ENCODE measurements at places on chromosomes 6 and 20.

- DNase-seq, result no peak
Measured at GRCh38 chr6:16999491-17000436, 102.1 kb upstream of the STMND1 start.

- peak; percentile 22 for DNase-seq
Measured at GRCh38 chr6:107132330-107132954, 17.1 kb upstream of the BEND3 start.

DNA sequence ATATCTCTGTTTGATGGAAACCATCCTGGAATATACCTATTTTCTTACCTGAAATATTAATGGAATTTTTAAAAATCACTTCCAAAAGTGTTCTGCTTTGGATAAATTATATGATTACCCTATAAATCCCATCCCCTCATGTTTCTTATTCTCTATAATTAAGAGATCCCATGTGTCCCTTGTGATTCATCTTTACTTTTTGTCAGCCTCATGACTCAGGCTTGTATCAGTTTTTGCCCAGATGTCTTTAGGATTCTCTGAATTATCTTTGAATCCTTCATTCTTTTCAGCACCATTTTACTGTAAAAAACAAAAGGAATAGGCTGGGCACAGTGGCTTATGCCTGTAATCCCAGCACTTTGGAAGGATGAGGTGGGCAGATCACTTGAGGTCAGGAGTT is 804.5 kb upstream of the CITED2 start:
- no peak for DNase-seq

DNA sequence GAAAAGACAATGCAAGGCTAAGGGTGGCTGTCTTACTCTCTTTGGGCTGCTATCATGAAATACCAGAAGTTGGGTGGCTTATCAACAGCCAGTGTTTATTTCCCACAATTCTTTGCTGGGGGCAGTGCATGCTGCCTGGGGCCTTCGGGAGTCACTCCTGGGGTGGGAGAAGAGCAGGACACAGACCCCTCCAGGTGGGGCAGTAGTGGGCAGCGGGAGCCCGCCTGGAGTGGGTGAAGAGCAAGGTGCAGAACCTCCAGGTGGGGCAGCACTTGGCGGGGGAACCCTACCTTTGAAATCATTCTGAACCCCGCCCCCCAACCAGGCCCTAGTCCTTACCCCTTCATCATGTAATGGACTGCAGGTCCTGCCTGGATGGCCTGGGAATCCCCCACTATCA is 69.6 kb upstream of the THBS2 start:
- no peak for DNase-seq

DNA sequence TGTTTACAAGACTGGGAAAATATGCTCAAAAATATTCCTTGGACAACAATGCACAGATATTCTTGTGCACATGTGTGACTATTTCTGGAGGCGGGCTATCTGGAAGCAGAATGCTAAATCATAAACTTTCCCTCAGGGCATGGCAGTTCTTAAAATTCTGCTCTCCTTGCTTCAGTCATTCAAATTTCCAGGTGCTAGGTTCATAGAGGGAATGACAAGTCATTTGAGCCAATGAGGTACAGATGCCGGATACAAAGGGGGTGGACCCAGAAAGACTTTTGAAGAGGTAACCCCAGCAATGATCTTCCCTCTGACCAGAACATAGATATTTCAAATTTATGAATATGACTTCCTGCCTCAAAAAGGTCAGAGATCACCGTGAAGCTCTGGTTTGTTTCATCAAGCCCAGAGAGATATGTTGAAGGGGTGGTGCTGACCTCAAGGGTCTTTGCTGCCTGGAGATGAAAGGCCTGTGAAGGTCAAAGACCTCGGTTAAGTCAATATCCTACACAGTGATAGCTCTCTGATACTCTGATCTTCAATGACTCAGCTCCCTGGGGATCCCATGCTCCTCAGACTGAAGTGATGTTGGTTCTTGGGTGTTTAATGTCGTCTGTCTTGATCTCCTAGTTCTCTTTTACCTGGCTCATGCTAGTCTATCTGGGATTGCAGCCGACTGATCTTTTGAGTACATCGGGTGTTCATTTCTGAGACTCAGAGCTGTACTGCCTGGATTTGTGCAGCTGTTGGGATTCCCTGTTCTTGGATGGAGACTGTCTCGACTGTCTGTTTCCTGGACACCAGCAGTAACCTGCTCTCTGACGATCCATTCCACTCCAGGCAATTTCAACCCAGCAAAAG is 47.5 kb upstream of the TSHZ2 start:
- DNase-seq, result no peak

GRCh38 chr6:4922488-4923037 is 81.3 kb downstream of the RPP40 start:
- no peak for DNase-seq

DNA sequence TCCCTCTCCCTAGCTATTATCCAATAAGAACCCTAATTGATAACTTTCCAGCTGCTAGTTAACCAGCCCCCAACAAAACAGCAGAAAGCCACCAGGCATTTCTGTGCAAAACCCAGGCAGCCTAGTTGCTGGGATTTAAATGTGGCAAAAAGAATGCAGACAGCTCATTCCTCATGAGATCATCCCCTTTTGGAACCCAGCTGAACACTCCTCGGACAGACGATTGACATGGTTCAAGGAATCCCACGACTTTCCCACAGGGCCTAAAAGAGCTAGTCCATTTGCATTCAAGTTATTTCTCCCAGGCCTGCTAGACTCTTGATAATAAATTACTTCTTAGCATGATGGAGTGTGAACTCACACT is 24.0 kb downstream of the JAG1 start:
- DNase-seq, result no peak

- no peak for DNase-seq
Measured at GRCh38 chr6:56484669-56485068, 158.0 kb downstream of the DST start.

GRCh38 chr6:31717499-31718222 is 2.5 kb downstream of the LY6G6D start:
- peak; percentile 17 for DNase-seq

DNA sequence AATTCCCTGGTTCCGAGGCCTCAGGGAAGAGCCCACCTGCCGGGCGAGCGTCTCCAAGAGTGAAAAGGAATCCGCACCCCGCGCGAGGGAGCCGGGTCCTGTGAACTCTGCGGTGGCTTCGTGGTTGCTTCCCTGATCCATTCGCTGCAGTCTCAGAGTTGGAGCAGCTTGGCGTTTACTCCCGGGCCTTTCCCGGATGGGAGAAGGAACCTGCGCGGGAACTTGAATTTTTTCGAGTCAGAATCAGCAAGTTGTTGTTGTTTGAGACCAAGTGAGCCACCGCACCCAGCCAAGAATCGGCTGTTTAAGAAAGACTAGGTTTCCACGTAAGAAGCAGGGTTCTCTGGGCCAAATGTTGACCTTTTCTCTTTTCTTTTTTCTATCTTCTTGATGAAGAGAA is 12.9 kb downstream of the PRSS16 start:
- no peak for DNase-seq

DNA sequence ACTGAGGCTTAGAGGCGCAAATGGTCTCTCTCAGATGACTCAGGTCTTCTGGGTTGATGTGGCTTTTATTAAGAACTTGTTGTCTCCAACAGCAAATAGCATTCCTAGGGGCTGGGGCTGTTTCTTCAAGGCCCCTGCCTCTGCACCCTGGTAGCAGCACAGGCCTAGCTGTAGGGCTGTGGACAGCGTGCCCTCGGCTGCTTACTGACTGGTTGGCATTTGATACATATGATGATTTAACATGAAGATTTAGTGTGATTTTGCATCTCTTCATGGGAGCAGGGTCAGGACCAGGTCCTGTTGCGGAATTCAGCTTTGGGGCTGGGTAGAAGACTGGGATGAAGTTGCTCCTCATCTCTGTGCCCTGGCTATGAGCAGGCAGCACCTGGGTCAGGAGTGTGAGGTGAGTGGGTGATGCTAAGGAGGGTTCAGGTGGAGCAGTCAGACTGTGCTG is 24.3 kb upstream of the IER3 start:
- DNase-seq, result no peak

- no peak for DNase-seq
Measured at GRCh38 chr6:109491207-109491938, 8.4 kb upstream of the ZBTB24 start.

- DNase-seq, result no peak
Measured at GRCh38 chr6:169798764-169799473, 47.5 kb downstream of the ERMARD start.

GRCh38 chr20:2350606-2351005 is 30.1 kb upstream of the TGM6 start:
- no peak for DNase-seq

- no peak for DNase-seq
Measured at GRCh38 chr20:40782043-40782368, 93.0 kb upstream of the MAFB start.

- peak; percentile 62 for DNase-seq
Measured at GRCh38 chr6:88983532-88983931, 20.1 kb upstream of the RNGTT start.

GRCh38 chr6:2651536-2651935 is 99.2 kb downstream of the MYLK4 start:
- no peak for DNase-seq

DNA sequence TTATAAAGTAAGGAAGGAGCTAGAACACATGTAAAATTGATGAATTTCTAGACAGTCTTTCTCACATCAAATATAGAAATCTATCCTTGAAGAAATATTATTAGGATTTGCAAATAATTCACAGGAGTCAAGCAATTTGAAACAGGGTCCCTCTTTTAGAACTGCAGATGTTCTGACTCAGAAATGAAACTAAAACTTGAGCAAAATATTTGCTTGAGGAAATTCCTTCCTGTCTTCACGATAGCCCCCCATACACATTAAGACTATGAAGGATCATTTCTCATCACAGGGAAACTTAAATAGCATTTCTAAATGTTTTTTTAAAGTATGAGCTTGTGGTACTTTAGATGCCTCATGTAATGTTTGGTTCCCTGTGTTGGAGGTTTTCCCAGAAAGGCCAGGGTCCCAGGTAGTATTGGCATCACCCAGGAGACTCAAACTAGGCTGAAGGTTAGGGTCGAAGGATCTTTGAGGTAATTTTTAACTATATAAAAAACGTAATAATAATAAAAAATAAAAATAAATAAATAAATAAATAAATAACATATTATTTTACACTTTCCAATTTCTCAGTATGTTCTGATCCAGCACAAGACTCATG is 144.0 kb upstream of the TBX18 start:
- no peak for DNase-seq

DNA sequence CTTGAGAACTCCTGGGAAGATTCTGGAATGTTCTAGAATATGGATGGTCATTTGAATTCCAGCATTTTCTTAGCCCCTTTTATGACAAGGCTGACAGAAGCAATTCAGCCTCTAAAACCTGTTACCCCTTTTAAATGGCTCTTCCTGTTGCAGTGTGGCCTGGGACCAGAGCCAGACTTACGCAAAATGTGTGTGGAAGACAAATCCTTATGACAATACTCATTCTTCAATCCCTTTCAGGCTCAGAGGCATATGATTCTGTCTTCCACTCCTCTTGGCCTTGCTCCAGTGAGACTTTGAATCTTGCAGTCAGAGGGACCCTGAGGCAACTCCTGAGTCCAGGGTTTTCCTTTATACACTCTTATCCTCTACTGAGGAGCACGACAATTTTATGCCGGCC is 287.0 kb downstream of the CLIC5 start:
- DNase-seq, result no peak

GRCh38 chr6:4653141-4653540 is 123.1 kb upstream of the CDYL start:
- DNase-seq, result no peak

GRCh38 chr20:63829603-63829944 is 1.5 kb downstream of the ZBTB46 start:
- no peak for DNase-seq

- no peak for DNase-seq
Measured at GRCh38 chr6:11213422-11214021, 18.9 kb downstream of the NEDD9 start.

- DNase-seq, result no peak
Measured at GRCh38 chr20:24339210-24339641, 130.2 kb upstream of the SYNDIG1 start.

- no peak for DNase-seq
Measured at GRCh38 chr20:5090191-5090590, 29.6 kb downstream of the PCNA start.

- no peak for DNase-seq
Measured at GRCh38 chr20:15561070-15561569, 1012.1 kb downstream of the KIF16B start.

- no peak for DNase-seq
Measured at GRCh38 chr6:20657274-20657800, 123.1 kb downstream of the CDKAL1 start.

- no peak for DNase-seq
Measured at GRCh38 chr6:130766239-130767144, 60.7 kb upstream of the SMLR1 start.

- DNase-seq, result no peak
Measured at GRCh38 chr20:2653556-2654383, 1.3 kb downstream of the NOP56 start.

DNA sequence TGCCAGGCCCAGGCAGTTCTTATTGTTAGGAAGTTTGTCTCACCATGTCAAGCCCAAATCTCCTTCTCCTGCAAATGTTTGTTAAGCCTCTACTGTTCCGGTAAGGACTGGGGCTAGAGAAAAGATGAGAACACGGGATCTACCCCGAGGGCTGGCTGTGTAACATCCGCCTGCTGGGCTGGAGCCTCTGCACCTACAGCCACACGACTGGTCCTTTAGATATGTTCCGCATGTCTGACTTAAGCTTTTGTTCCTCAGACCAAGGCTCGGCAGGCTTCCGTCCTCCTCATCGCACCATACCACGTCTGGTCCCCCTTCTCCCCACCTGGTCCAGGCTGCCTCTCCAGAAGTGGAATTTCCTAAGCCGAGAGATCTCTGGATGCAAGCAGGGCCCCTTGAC is 2.6 kb downstream of the GHRH start:
- no peak for DNase-seq

DNA sequence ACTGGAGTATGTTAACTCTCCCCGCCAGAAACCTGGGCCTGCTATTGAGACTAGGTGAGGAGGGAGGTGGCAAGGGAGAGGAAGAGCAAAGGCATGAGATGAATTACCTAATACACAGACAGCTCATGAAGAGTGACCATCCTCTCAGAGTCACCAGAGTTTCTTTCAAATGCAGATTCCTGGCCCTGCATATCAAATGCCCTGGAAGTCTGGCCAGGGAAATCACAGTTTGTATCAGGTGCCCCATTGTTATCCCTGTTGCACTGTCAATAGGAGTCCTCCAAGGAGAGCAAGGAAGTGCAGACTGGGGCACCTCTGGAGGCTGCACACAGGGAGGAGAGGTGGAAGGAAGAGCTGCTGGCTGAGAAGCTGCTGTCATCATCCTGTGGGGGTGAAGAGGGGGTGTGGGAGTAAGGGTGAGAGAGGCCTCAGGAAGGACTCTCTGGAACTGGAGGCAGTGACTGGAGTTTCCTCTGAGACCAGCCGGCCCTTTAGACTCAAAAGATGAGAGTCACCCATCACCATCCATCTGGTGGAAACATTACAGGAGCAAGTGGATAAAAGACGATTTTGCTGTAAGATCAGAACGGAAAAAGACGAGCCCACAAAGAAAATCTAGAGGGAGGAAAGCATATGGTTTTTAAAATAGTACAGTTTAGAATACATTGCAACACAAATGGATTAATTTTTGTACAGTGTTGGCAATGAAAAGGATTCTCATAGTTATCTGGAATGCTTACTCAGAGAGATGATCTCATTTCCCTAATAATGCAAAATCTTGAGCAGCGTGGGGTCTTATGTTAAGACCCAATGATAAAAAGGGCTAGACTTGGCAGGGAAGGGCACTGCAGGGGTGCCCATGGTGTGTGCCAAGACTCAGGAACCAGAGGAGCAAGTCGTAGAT is 268.1 kb downstream of the UST start:
- no peak for DNase-seq

All from WERI-Rb-1 (cell line).